ENCODE measurements at places on chromosomes 3 and 15.

GRCh38 chr3:101141135-101141534, 147.9 kb upstream of the ABI3BP start:
- no peak overlapping the region for H3K27ac ChIP-seq
- no peak for DNase-seq
- no peaks in the 10 kb centered on the region for H3K4me1 ChIP-seq
- no peak overlapping the region for H3K4me3 ChIP-seq

GRCh38 chr3:132231633-132232032, 85.6 kb upstream of the ACP3 start:
- no peak overlapping the region for H3K27ac ChIP-seq
- H3K36me3 ChIP-seq: no peaks in the 10 kb centered on the region
- H3K4me1 ChIP-seq: no peaks in the 10 kb centered on the region
- no peaks in the 10 kb centered on the region for H3K27me3 ChIP-seq
- H3K4me3 ChIP-seq: no peak overlapping the region

- H3K27me3 ChIP-seq: no peaks in the 10 kb centered on the region
- H3K36me3 ChIP-seq: no peaks in the 10 kb centered on the region
- peaks cover 82% of the 10 kb centered on the region for H3K4me1 ChIP-seq
- no peak overlapping the region for H3K4me3 ChIP-seq
- peak; percentile 69 for DNase-seq
Measured at GRCh38 chr15:69719527-69720240, 267.1 kb downstream of the RPLP1 start.

- no peaks in the 10 kb centered on the region for H3K36me3 ChIP-seq
- no peak for DNase-seq
- H3K4me3 ChIP-seq: no peak overlapping the region
- H3K27ac ChIP-seq: no peak overlapping the region
- no peaks in the 10 kb centered on the region for H3K27me3 ChIP-seq
Measured at GRCh38 chr3:66229931-66230330, 9.1 kb downstream of the SLC25A26 start.

GRCh38 chr3:156359368-156359767, 195.5 kb downstream of the SSR3 start:
- no peaks in the 10 kb centered on the region for H3K4me1 ChIP-seq
- peaks cover 6% of the 10 kb centered on the region for H3K27me3 ChIP-seq
- no peak overlapping the region for H3K27ac ChIP-seq
- DNase-seq: no peak
- no peak overlapping the region for H3K4me3 ChIP-seq

- DNase-seq: no peak
- H3K27ac ChIP-seq: no peak overlapping the region
- no peaks in the 10 kb centered on the region for H3K27me3 ChIP-seq
- H3K4me1 ChIP-seq: no peaks in the 10 kb centered on the region
- no peak overlapping the region for H3K4me3 ChIP-seq
Measured at GRCh38 chr3:47910233-47910632, 106.0 kb downstream of the MAP4 start.

DNA sequence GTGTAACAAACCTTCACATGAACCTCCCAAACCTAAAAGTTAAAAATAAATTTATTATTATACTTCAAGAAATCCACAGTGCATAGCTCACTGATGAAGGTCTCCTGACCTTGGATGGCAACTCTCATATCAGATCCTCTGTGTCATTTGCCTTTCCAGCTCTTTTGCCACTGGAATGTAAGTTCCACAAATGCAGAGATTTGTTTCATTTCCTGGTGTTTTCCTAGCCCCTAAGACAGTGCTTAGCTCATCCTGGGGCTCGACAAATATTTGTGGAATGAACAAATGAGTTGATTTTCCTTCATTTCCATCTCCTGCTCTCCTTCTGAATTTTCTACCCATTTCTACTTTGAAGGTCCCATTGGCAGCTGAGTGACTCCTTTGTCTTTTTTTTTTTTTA, 56.0 kb downstream of the FRMD4B start:
- no peak overlapping the region for H3K4me3 ChIP-seq
- no peak overlapping the region for H3K27ac ChIP-seq
- no peaks in the 10 kb centered on the region for H3K27me3 ChIP-seq
- H3K4me1 ChIP-seq: peaks cover 7% of the 10 kb centered on the region
- DNase-seq: no peak

GRCh38 chr3:8624612-8625011, 20.0 kb downstream of the SSUH2 start:
- no peaks in the 10 kb centered on the region for H3K27me3 ChIP-seq
- H3K36me3 ChIP-seq: no peaks in the 10 kb centered on the region
- no peak overlapping the region for H3K4me3 ChIP-seq
- H3K27ac ChIP-seq: no peak overlapping the region

DNA sequence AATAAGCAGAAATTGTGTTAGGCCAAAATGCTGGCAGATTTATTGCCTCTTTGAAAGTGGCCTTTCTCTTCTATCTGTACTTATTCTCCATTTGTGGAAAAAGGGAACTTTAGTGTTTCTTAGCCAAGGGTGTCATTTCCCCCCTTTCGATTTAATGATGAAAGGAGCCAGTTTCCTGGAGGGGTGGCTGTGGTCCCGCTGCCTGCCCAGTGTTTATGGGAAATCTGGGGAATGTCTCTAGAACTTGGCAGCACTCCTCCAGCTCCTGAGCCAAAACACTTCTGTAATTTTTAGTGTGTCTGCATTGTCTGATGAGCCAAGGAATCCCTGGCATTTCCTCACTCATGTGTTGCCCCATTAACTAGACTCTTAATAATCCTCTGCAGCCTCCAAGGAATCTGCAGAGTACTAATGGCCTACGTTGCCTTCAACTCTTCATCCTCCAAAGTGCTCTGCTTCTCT, 448.8 kb downstream of the GRM7 start:
- H3K4me3 ChIP-seq: no peak overlapping the region
- H3K27me3 ChIP-seq: no peaks in the 10 kb centered on the region
- peaks cover 2% of the 10 kb centered on the region for H3K4me1 ChIP-seq
- no peak for DNase-seq
- no peak overlapping the region for H3K27ac ChIP-seq
- no peaks in the 10 kb centered on the region for H3K36me3 ChIP-seq

GRCh38 chr3:23112491-23112890, 90.6 kb upstream of the UBE2E2 start:
- DNase-seq: no peak
- no peaks in the 10 kb centered on the region for H3K4me1 ChIP-seq
- no peaks in the 10 kb centered on the region for H3K36me3 ChIP-seq
- H3K27ac ChIP-seq: no peak overlapping the region
- no peak overlapping the region for H3K4me3 ChIP-seq

GRCh38 chr3:8201886-8202285, 299.7 kb upstream of the LMCD1 start:
- H3K27ac ChIP-seq: no peak overlapping the region
- H3K36me3 ChIP-seq: no peaks in the 10 kb centered on the region
- no peaks in the 10 kb centered on the region for H3K27me3 ChIP-seq
- no peak overlapping the region for H3K4me3 ChIP-seq

DNA sequence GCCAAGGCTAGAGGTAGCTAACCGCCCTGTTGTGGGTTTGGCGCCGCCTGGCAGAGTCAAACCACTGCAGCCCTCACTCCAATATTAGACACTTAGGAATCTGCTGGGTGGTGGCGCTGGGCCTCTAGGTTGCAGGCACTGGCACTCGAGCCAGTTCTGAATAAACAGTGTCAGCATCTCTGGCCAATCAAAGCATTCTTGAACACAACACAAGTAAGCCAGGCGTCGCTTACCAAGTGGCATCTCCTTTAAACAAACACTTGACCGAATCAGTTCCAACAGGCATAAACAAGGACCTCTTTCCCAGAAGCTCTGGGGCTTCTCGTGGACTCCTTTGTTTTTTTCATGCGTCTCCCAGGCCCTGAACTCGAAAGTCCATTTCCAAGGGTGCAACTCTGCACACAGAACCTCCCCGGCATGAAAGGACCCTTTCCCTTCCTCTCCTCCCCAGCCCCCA, 82.3 kb downstream of the LRIG1 start:
- DNase-seq: no peak
- H3K4me3 ChIP-seq: no peak overlapping the region
- H3K4me1 ChIP-seq: no peaks in the 10 kb centered on the region

DNA sequence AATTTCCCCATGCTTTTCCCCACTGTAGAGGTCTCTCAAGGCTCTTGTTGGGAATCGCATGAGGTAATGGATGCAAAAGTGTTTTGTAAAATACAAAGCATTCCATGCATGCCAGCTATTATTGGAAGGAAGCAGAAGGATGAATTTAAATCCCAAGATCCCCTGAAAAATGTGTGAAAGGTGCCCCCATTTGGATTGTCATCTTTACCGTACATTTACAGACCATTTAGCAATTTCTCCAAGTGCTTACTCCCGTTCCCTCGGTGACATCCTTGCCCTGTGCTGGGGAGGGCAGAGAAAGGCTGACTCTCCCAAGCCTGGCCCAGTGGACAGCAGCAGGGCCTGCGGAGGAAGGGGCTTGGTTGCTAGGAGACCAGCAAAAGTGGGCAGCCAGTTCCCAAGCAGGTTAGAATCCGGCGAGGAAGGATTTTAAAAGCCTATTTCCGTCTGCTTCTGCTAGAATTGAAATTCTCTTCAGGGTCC, 31.1 kb upstream of the NEO1 start:
- no peaks in the 10 kb centered on the region for H3K36me3 ChIP-seq
- H3K4me1 ChIP-seq: no peaks in the 10 kb centered on the region
- no peak overlapping the region for H3K27ac ChIP-seq
- no peaks in the 10 kb centered on the region for H3K27me3 ChIP-seq
- no peak for DNase-seq

GRCh38 chr3:143002727-143003126, 1.4 kb downstream of the U2SURP start:
- peak overlapping the region; percentile 80 for H3K4me3 ChIP-seq
- no peaks in the 10 kb centered on the region for H3K36me3 ChIP-seq
- H3K4me1 ChIP-seq: peaks cover 13% of the 10 kb centered on the region
- H3K27ac ChIP-seq: no peak overlapping the region
- no peak for DNase-seq
- H3K27me3 ChIP-seq: no peaks in the 10 kb centered on the region

- no peaks in the 10 kb centered on the region for H3K4me1 ChIP-seq
- H3K27me3 ChIP-seq: no peaks in the 10 kb centered on the region
- H3K27ac ChIP-seq: no peak overlapping the region
- H3K4me3 ChIP-seq: no peak overlapping the region
Measured at GRCh38 chr3:21962456-21962855, 211.4 kb upstream of the ZNF385D start.

DNA sequence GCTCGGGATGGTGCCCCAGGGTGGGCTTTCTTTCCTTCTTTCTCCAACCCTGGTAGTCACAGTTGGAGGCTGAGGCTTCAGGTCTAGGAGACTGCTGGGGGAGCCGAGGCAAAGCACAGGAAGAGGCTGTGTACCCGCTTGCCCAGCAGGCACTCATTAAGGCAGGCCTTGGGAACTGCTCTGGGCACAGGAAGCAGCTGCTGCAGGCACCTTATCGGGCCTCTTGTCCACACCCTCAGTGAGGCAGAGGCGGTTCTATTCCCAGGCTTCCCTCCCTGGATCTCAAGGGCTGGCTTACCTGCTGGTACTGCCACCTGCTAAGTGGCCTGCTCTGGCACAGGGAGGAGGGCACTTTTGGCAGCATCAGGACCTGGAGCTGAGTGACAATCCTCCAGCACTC, 15.8 kb upstream of the GRM2 start:
- peaks cover 53% of the 10 kb centered on the region for H3K4me1 ChIP-seq
- H3K27ac ChIP-seq: no peak overlapping the region
- H3K27me3 ChIP-seq: no peaks in the 10 kb centered on the region
- peaks cover 32% of the 10 kb centered on the region for H3K36me3 ChIP-seq
- no peak overlapping the region for H3K4me3 ChIP-seq
- no peak for DNase-seq

DNA sequence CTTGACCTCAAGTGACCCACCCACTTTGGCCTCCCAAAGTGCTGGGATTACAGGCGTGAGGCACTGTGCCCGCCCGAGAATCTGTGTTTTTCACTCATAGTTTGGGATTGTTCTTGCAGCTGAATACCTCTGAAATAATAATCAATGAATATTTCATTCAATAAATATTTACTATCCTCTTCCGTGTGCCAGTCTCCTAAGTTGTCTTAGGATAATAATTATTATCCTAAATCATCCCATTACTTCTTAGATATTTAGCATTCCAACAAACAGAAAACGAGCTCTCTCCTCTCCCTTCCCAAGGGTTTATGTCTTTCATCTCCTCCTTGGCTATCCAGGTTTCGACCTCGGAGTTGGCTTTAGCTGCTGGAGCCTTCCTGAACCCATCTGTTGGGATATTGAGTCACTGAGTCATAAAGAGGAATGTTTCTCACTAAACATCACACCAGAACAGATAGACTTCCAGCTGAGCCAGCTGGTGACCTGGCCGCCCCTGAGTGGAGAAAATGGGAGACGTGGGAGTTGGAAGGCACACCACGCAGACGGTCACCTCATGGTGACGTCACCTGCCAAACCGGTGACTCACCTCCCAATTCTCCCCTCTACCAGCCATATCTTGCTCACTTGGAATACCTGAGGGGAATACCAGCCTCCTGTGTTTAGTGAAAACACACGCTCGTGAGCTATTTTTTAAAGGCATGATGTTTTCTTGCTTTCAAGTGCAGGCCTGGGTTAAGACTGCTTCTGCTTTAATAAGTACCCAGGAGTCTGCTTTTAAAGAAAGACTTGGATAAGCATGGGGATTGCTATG, 43.9 kb downstream of the BHLHE40 start:
- H3K4me1 ChIP-seq: peaks cover 40% of the 10 kb centered on the region
- H3K27ac ChIP-seq: no peak overlapping the region
- no peak overlapping the region for H3K4me3 ChIP-seq
- no peaks in the 10 kb centered on the region for H3K27me3 ChIP-seq

DNA sequence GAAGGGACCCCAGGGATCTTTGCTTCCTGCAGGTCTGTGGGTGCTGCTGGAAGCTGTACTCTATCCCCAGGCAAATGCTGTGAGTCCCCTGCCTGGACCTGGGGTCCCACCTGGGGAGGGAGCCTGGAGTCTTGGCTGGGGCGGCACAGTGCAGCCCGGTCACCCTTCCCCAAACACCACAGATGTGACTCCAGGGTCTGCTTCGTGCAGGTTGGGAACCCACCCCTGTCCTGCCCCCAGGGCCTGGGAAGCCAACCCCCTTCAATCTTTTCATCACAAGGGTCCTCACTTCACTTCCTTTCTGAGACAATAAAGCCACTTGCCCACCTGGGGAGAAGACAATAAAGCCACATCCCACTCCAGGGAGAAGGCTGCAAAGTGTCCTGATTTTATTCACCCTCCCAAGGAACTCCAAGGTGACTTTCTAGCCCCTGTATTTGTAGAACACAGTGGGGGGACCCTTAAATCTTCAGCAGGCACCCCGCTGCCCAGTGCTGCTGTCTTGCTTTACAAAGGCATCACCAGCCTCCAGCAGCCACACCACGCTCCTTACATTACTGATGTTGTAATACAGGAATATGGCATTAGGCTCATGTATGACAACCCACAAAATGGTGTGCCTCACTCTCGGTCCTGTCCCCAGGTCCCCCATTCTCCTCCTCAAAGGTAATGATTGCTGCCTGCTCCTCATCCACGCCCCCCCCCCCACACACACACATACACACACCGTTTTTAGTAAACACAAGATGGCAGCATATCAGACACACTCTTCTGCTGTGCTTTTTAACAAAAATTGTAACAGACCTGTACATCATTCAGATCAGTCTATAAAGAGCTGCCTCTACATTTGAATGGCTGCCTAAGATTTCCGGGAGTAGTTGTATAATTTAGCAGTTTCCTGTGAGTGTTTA, 9.9 kb downstream of the C3orf22 start:
- DNase-seq: no peak
- H3K36me3 ChIP-seq: no peaks in the 10 kb centered on the region
- no peak overlapping the region for H3K4me3 ChIP-seq
